NCI-H82 (cell line): ENCODE measurements at places on chromosomes 6 and 20.

DNA sequence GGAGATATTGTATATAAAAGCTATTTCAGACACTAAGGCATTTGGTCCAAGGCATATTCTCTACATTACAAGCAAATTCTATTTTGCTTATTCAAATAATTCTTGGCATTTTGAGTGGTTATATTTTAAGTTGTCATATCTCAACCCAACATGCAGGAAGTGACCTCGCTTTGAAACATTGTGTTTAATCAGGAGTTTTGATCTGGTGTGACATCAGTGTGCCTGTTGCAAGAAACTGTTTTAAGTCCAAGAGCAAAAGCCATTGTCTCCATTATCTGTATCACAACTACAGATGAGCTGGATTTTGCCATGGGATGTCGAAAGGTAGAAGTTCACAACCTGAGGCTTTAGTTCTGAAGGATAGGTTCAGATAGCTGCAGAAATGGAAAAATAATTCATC, 509.9 kb upstream of the ID4 start:
- no peak for DNase-seq

- peak; percentile 73 for DNase-seq
Measured at GRCh38 chr6:35674594-35674993, 14.1 kb downstream of the FKBP5 start.

DNA sequence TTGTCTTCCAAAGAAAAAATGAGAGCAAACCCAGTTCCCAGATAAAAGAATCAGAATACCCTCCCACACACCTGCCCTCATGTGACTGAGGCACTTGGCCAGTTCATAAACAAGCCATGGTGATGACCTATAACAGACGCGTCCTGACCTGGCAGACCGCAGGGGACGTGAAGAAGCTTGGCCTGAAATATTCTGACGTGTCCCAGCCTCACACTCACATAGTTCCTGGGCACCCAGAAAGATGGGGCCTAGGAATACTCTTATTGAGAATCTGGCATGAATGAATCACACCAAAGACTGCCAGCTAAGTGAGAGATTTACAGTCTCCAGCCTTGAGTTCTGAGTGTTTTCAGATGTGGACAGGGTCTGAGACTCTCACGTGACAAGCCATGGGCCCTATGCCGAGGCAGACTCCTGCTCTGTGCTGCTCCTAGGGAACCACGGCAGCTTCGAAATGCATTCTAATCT, 17.2 kb upstream of the MAP3K4 start:
- no peak for DNase-seq

GRCh38 chr6:2186516-2186915, 58.9 kb downstream of the GMDS start:
- no peak for DNase-seq

DNA sequence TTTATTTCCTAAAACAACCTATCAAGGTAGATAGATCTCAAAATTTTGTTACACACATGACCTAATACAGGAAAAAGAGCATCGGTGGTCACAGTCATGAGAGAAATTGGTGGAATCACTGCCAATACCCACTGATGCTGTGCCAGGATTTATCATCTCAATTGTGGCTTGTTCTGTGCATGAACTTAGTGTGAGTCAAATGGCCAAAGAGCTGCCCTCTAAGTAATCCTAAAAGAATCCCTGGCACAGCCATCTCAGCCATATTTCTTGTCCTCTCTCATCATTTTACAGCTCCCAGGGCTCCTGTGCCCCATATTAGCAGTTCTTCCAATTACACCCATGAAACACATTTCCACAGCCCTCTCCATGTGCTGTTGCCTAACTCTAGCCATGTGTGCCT, 6.1 kb downstream of the GSTA5 start:
- no peak for DNase-seq

GRCh38 chr6:141580988-141581552, 551.7 kb upstream of the GJE1 start:
- DNase-seq: no peak

DNA sequence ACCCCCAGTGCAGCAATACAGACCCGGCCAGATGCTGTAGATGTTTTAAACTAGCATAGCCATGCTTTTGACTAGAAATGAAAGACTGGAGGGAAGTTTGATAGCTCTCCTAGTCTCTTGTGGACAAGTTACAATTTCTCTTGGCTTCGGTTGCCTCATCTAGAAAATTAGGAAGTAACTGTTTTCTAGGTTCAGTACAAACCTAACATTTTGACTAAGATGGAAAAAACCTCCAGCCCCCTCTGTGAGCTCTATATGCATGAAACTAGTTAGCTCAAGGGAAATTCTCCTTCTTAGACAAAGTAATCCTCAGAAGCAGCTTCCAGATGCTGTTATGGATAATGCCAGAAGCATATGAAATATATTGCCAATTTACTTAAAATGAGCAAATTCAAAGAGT, 86.6 kb downstream of the RNF144B start:
- DNase-seq: no peak

DNA sequence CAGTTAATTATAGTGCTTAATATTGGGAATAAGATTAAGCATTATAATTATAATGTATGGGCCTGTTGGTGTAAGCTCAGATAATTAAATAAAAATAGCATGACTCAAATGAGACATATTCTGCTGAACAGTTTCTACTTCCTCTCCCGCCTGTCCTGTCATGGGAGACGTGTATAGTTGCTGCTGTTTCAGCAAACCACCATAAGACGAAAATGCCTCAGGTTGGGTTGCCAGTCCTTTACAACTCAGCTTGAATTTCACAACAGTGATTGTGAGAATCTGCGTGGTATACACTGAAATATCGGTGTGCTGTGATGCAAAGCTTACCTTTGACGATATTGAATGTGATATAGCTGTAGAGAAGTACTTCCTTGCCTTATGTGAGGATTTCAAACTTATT, 99.5 kb downstream of the POPDC3 start:
- DNase-seq: no peak

- peak; percentile 93 for DNase-seq
Measured at GRCh38 chr6:88135578-88136114, 30.5 kb downstream of the CNR1 start.

- no peak for DNase-seq
Measured at GRCh38 chr6:46688117-46688965, 656 bp downstream of the TDRD6 start.

DNA sequence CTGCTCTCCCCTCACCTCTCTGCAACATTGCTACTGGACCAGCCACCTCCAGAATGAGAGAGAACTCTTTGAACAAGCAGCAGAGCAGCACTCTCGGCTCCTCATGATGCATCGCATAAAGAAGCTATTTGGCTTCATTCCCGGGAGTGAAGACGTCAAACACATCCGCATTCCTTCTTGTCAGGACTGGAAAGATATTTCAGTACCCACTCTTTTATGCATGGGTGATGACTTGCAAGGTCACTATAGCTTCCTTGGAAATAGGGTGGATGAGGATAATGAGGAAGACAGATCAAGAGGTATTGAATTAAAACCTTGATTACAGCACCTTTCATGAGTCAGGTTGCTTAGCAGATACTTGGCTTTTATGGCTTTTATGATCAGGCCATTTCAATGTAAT, 4.3 kb downstream of the CALHM4 start:
- DNase-seq: no peak

DNA sequence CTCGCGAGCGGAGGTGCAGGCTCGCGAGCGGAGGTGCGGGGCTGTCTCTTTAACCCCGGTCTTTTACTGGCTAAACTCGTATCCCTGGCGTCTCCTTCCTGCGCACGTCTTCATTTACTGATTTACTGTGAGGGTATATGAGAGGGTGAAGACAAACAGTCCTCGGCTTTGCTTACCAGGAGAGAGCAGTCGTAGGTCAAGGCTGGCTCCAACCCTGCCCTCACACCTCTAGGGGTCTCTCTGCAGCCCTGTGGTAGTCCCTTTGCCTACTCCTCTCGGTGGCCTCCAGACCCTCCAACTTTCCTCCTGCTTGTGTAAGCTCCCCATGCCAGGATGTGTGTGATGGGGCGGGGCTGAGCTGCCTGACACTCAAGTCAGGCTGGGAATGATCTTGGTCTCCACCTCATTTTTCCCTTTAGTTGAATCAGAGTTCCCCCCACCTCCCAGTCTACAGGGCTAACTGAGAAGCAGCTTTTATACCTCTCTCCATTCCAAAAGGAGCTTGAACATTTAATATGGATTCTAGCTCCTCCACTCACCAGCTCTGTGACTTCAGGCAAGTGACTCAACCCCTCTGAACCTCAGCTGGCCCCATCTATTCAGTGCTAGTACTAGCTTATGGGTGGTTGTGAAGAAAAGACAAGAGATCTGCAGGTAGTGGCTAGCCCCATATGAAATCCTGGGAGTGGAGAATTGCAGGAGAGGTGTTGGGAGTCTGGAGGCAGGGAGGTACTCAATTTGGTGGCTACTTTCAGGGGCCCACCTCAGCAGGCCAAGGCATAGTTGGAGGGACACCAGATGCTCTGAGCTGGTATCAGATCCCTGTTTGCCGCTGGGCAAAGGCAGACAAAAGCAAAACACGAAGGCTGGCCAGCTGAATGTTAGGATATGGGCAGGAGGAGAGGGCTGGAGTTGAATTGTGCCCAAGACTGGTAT, 902 bp downstream of the SLC29A1 start:
- DNase-seq: peak; percentile 69

DNA sequence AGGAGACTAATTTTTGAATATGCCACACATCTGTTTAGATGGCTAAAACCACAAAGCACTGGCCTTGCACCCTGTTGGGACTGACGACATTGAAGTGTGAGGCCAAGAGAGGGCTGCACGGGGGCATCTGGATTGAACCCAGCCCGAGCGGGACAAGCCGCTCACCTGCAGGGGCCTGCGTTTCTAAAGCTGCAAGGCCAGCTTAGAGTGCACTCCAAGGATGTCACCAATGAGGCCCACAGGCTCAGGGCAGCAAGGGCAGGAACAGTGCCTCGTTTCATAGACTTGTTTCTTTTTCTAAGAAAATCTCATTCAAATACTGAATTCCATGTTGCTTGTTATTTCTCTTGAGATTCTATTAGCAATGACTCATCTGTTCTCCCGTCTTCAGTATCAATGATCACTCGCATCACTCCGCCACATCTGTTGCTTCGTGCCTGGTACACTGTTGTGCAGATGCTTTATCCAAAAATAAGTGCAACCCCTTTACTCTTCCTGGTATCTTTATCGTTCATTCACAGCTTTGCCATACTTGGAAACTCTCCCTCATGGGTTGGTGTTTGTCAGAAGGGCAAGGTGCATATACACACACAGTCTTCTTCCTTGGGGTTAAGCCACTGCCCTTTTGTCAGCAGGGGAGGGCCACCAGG, 120.1 kb downstream of the IRF4 start:
- no peak for DNase-seq

GRCh38 chr20:49562311-49563014, 5.5 kb downstream of the PTGIS start:
- DNase-seq: no peak

DNA sequence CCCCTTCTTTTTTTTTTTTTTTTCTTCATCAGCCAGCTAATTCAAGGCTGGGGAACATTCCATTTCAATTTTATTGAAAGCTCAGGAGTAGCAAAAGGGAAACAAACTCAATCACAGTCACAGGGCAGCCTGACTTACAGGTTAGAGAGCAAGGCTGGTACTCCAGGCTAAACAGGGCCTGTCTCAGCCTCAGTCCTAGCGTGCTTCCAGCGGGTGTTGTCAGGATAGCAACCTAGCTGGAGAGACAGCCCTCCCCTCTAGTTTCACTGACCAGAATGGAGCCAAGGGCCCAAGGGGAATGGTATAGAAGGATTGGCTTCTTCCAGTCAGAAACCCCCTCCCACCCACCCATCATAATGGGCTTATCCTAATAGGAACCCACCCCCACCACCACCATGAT, 132.9 kb downstream of the PXDC1 start:
- DNase-seq: peak; percentile 96

DNA sequence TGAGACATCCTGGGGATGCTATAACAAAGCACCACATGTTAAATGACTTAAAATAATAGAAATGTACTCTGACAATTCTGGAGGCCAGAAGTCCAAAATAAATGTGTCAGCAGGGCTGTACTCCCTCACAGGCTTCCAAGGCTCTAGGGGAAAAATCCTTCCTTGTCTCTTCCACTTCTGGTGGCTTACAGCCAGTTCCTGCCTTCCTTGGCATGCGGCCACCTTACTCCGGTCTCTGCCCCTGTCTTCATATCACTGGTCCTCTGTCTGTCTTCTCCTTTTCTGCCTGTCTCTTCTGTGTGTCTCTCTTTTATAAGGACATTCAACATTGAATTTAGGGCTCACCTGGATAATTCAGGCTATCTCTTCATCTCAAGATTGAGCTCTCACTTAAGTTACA, 155.3 kb upstream of the SYNCRIP start:
- no peak for DNase-seq

GRCh38 chr6:24667378-24667803, 514 bp downstream of the ACOT13 start:
- peak; percentile 52 for DNase-seq

DNA sequence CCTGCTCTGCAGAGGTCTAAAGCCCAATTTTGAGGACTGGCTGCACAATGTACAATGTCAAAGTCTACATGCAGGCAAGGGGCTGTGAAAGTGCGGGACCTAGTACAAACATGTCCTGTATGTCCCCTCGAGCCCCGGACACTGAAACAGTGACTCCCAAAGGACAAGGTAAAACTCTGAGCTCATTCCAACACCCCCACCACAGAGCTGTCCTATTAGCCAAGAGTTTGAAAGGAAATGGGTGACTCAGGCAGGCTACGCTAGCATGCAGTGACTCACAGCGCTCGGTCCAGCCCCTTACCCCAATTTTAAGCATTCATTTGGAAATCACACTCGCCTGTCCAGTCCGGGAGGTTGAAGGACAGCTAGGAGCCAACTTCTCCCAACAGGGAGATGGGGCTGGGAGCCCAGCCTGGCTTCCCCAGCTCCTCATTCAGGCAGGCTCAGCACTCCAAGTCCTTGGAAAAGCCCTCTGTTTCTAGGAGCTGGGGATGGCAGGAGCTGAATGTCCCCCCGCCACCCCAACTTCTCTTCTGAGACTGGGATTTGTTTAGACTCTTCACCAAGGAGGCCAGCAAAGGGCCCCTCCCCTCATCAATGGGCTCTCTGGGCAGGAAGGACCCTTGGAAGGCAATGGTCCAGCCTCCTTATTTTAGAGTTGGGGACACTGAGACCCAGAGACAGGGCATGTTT, 3.9 kb downstream of the SDC4 start:
- no peak for DNase-seq

DNA sequence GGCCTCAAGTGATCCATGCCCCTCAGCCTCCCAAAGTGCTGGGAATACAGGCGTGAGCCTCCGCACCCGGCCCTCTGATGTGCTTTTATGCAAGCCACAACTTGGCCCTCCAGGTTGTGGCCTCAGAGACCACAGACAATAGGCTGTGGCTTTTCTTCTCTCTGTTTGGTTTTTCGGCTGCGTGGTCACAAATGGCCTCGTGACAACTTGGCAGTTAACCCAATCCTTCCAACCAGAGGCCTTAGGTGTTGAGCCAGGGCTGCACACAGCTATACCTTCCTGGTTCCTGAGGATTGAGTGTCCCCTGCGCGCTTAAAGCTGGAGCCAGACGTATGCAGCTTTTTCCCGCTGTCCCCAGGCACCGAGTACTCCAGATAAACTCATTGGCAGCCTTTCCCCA, 6.3 kb upstream of the TGM3 start:
- no peak for DNase-seq

DNA sequence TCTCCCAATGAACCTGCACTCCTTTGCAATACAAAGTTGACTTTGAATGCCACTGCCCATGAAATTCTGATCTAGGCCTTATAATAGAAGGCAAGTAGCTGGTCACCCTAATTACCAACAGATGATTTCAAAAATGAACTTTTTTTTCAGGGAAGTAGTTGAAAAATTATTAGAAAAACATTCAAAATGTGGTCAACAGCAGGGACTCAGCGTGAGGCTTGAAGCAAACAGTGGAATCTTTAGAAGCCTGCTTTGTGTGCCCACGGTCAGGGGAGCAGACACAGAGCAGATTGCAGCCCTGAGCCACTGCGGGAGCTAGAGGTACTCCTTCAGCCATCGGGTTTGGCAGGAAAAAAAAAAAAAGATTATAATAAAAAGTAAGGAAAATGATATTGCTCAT, 87.1 kb upstream of the HEY2 start:
- no peak for DNase-seq
